ENCODE measurements at places on chromosomes 6 and 20.

- DNase-seq = no peak
These were observed 9.1 kb downstream of the HIVEP2 start for GRCh38 chr6:142935553-142936517.

DNA sequence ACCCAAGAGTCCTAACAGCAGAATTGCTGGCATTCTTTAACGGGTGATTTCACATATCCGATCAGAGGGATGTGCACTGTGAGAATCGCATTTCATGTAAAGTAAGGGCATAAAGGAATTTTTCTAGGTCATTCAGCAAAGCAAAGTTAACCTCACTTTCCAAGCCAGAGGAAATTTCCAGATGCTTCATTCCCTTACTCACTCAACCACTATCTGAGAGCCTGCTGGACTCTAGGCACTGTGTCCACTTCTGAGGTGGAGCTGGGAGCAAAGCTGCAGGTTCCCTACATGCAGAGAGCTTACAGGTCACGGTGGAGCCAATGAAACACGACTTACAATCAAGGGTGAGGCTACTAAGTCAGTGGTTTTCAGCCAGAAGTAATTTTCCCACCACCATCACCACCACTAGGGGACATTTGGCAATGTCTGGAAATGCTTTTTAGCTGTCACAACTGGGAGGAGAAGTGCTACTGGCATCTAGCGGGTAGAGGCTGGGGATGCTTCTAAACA, 34.5 kb upstream of the TSHZ2 start:
- DNase-seq = no peak

DNA sequence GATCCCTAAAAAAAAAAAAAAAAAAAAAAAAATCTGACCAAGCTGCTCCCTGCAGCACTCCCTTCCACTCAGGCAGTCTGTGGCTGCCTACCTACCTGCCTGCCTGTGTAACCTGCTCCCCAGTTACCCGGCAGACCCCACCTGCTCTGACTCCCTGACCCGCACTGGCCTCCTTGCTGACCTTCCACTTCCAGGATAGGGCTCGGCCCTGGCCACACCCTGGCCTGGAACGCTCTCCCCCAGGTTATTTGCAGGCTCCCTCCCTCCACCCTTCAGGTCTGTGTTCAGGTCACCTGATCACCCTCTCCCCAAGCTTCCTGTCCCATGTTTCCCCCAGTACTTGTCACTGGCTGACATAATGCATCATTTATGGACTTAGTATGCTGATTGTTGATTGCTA, 134.3 kb downstream of the SLC23A2 start:
- no peak for DNase-seq

- DNase-seq = no peak
These were observed 5.4 kb upstream of the DUSP22 start for GRCh38 chr6:286681-287488.

DNA sequence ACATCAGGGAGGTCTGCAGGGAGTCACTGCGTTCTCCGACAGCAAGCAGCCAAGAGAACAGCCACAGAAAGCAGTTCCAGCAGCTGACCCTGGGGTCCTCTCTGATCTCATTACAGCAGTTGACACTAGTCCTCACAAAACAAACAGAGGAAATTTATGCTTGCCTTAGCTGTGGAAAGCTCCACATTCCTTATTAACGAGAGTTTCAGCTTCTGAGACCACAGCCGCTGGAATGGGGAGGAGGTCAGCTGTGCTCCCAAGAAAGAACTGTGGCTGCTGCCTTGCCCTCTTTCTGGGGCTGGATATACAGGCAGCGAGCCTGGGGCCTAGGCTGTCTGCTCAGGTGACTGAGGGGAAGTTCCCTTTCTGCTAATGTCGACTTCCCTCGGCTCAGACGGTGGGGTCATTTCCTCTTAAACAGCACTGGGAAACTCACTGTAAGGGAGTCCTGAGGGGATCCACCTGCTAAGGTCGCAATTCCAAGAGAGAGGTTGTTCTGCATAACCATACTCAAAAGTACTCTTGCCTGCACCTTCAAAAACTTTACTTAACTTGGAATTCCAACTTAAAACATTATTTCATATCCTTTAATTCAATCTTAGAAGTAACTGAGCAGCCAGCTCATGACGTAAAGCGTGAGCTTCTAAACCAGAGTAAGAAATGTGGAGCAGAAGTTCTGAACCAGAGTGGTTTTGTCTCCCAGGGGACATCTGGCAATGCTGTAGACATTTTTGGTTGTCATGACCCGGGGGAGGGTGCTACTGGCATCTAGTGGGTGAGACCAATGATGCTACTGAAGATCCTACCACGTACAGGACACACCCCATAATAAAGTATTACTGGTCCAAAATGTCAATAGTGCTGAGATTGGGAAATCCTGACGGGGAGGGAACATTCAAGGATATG, 80.3 kb downstream of the BACH2 start:
- no peak for DNase-seq

DNA sequence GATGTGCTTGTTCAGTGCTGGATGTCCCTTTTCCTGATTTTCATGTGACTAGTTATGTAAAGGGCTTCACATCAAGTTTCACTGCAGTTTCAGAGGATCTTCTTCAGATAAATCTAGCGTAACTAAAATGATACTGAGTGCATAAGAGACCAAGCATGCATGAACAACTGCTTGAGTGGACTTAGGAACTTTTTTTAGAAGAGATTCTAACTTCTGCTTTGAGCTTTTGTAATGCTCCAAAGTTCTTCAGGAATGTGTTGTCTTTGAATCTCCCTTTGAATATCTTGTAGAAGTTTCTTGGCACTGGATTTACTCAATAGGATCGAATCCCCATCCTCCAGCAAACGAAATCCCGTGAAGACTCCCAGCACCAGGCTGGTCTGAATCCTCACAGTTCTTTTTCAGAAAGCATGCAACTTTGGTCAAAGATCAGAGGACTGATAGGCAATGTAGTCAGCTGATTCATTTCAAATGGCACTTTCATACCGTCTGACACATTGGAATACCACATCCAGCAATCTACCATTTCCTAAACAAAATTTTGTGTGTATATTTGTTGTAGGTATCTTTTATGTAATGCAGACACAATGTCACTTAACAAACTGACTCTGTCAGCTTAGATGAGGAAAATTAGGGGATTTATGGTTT, 33.2 kb downstream of the ENPP1 start:
- no peak for DNase-seq

DNA sequence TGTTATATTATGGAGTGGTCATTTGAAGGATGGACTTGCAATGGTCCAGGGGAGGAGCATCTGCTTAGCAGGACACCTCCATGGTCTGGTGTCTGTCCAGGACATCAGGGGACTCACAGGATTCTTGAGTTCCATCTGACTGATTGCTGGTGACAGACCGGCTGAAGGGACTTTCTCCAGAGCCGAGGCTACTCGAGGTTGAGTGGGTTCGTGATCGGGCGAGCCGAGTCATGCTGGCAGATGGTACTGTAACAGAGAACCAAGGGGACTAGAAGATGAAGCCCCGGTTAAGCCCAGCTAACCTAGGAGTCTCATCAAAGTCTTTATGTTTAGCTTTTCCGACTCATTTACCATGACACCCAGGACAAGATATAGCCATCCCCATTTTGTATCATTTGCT, 7.5 kb upstream of the SLA2 start:
- no peak for DNase-seq

GRCh38 chr20:11305406-11305805, 612.3 kb upstream of the BTBD3 start:
- DNase-seq = no peak

DNA sequence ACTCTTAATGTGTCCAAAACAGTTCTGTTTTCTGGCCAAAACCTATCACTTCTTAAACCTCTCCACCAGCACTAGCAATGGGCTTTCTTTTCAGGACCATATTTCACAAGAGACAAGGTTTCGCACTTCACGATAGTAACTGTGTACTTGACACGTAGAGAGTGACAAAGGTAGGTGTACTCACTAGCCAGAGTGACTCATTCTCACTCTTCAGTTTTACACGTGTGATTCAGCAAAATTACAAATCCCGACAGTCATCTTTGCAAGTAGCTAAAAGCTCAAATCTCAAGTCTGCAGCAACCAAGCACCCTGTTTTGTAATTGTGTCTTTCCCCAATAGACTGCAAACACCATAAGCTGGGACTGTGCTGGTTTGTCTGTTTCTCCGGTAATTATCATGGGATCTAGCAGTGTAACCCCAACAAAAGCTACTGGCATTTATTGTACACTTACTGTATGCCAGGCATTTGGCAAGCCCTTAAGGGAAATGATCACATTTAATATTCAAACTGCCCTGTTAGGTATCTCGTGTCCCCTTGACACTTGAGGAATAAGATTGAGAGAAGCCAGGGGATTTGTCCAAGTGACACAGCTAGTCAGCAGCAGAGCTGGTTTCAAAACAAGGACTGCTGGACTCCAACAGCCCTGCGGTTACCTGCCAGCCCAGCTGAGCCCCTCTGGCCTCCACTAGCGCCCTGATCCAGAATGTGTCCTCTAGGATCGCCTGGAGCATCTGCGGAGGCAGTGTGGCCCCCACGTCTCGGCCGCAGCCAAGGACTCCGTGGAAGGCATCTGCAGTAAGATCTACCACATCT, 9.9 kb downstream of the PCIF1 start:
- no peak for DNase-seq

DNA sequence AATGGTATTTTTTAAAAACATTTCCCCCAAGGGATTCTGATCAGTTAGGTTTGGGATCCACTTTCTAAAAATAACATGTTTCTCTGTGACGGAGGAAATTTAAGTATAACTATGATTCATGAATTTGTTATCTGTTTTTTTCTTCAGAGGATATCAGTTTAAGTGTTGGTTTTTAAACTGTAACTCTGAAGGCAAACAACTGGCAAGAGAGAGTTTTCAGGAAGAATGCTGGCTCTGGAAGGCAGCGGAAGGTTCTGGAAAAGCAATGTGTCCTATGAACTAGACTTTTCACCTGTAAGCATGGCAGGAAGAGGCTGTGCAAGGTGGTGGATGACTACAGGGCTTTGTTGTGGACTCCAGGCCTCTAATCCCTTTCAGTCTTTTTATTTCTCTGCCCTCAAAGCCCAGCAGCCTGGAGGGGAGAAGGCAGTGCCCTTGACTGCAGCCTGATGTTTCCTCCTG, 153.1 kb downstream of the GMPR start:
- peak; percentile 59 for DNase-seq

GRCh38 chr20:41386502-41387427, 20.1 kb upstream of the EMILIN3 start:
- peak; percentile 73 for DNase-seq

- DNase-seq = peak; percentile 5
These were observed 549.4 kb upstream of the SYNCRIP start for GRCh38 chr6:86192123-86192522.

- no peak for DNase-seq
These were observed 710.7 kb downstream of the EYS start for GRCh38 chr6:64996301-64996700.

DNA sequence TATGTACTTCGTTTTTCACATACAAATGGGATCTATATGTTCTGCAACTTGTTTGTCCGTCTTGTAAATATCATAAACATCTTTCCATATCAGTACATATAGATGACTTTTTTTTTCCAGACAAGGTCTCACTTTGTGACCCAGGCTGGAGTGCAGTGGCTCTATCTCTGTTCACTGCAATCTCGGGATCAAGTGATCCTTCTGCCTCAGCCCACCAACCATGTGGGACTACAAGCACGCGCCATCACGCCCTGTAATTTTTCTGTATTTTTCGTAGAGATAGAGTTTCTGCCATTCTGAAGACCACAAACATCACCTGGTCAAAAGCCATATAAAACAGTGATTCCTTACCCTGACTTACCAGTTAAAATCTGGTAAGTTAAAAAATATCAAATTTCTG, 37.7 kb upstream of the SYNCRIP start:
- DNase-seq = no peak

DNA sequence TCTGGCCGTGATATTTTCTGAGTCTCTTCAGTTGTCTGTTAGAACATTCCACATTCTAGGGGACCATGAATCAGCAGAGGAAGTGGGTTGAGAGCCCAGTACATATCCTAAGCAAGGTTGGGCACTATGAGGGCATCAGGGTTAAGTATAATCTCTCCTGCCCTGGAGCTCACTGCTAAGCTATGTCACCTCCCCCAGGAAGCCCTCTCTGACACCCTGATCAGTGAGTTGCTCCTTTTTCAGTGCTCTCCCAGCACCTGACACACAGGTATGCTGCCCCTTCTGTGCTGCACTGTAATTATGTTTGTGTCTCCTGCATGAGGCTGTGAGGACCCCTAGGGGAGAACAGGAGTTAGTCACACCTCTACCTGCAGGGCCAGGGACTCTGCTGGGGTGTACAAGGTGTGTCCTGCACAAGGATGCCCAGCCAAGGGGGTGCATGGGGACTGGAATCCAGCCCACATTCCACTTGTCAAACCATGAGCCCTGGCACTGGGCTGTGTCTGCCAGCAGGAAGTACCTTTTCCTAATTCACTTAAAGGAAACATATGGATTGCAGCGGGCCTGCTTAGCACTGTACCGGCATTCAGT, 3.9 kb downstream of the RAB44 start:
- no peak for DNase-seq

- DNase-seq = no peak
These were observed 115.1 kb upstream of the LAMP5 start for GRCh38 chr20:9399322-9399721.

GRCh38 chr6:63188828-63189227, 22.4 kb upstream of the FKBP1C start:
- DNase-seq = no peak

GRCh38 chr20:2123720-2124119, 22.1 kb downstream of the STK35 start:
- DNase-seq = no peak

- DNase-seq = peak; percentile 77
These were observed 54.4 kb downstream of the GNAS start for GRCh38 chr20:58906894-58907293.

GRCh38 chr20:57998276-57998675, 230.2 kb downstream of the ANKRD60 start:
- no peak for DNase-seq

DNA sequence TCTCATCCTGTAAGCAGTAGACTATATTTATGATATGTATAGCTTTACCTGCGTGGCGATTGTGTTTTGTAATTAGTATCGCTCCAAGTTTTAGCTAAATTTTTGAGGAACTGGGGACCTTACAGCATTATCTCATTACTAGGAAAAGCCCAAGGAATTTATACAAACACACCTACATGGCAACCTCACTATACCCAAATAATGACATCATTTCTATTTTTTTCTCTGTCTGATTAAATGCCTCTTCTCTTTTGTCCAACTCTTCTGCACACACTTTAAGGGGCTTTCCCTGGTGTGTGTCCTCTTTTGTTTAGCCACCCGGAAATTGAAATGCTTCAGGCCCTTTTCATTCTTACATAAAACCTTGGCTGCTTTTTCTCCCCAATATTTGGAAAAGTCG, 82.9 kb upstream of the EXOC2 start:
- no peak for DNase-seq

GRCh38 chr20:53716395-53716794, 122.8 kb upstream of the ZNF217 start:
- no peak for DNase-seq

- DNase-seq = no peak
These were observed 8.6 kb upstream of the NKAIN4 start for GRCh38 chr20:63262836-63263235.

DNA sequence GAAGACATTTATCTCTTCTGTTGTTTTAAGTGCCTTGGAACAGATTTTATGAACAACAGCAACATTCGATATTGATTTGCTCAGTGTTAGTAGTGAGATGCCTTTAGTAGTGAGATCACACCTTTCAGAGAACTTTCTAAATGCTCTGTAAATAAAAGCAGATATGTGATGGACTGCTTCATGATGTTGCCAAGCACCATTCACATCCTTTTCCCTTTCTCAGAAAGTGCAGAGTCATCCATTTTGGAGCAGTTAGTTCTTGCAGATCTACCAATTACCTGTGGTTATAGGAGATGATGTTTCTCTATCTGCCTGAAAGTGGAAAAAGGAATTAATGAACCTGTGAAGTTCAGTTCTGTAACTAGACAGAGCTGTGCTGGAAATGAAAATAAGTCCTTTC, 27.0 kb downstream of the CBFA2T2 start:
- peak; percentile 25 for DNase-seq

Measured in adipocyte (in vitro differentiated cells).